ENCODE measurements at places on chromosomes 12 and 14. TPM values are rescaled to one million over a fixed set of nuclear protein-coding genes. Genes with fewer than 3 reads are reported as not detected.

BCAT1 gene
- total RNA-seq = 36.1 TPM

PLEKHG3 gene
- 59.2 TPM for total RNA-seq

CLEC4D gene
- not detected for total RNA-seq

SVOP gene
- total RNA-seq = not detected

BCL2L14 gene
- total RNA-seq = not detected

SLC38A6 gene
- 10.4 TPM for total RNA-seq

RNASE3 gene
- not detected for total RNA-seq

PLCZ1 gene
- not detected for total RNA-seq

CFAP251 gene
- total RNA-seq = 3.3 TPM

LPAR5 gene
- 3.6 TPM for total RNA-seq

GPRC5D gene
- not detected for total RNA-seq

PRIMA1 gene
- total RNA-seq = 40.8 TPM

- DNase-seq = no peak
These were observed 24.7 kb downstream of the ARG2 start for GRCh38 chr14:67644428-67644827.

DNA sequence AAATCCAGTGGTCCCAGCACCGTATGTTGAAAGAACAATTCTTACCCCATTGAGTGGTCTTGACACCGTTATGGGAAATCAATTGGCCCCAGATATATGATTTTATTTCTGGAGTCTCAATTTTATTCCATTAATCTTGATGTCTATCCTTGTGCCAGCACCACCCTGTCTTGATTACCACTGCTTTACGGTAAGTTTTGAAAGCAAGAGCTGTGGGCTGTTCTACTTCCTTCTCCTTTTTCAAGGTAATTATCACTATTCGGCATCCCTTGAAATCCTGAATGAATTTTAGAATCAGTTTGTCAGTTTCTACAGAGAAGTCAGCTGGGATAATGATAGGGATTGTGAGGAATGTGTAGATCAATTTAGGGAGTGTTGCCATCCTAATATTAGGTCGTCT lies 160.8 kb upstream of the SFSWAP start:
- DNase-seq = no peak

GRCh38 chr12:56256326-56256960 lies 1.7 kb downstream of the ANKRD52 start:
- DNase-seq = no peak

GRCh38 chr14:78445275-78445674 lies 275.1 kb downstream of the NRXN3 start:
- DNase-seq = no peak

DNA sequence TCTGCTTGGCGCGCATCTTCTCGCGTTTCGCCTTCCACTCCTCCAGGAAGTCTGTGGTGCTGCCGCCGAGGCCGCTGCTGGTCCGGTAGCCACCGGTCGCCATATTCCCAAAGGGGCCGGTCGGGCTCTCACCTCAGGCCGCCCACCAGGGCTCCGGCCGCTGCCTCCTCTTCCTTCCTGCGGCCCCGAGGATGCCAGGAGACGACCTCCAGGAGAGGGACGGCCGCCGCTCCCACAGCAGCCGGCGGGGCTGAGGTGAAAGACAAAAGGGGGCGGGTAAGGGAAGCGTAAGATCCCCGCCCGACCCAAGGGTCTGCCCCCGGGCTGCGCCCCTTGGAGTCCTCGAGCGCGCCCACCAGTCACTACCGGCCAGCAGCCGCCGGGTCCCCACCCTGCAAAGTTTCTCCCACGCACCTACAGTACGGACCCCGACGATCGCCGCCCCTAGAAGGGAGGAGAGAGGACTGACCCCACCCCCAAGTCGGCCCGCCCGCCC lies 574 bp downstream of the PAWR start:
- DNase-seq = no peak

DNA sequence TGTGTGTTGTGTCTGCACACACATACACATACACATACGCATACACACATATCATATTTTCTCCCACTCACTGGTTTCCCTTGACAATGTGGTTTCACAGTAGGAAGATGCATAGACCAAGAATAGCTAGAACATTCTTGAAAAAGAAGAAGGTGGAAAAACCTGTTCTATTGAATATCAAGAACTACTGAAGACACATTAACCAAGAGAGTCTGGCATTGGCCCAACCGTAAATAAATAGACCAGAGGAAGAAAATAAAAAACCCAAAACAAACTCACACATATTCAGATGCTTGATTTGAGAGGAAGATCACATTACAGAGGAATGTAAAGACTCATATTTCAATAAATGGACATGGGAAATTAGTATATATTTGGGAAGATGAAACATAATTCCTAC lies 311.3 kb downstream of the FOXG1 start:
- DNase-seq = no peak

- DNase-seq = no peak
These were observed 58.0 kb upstream of the TBX3 start for GRCh38 chr12:114741940-114742339.

DNA sequence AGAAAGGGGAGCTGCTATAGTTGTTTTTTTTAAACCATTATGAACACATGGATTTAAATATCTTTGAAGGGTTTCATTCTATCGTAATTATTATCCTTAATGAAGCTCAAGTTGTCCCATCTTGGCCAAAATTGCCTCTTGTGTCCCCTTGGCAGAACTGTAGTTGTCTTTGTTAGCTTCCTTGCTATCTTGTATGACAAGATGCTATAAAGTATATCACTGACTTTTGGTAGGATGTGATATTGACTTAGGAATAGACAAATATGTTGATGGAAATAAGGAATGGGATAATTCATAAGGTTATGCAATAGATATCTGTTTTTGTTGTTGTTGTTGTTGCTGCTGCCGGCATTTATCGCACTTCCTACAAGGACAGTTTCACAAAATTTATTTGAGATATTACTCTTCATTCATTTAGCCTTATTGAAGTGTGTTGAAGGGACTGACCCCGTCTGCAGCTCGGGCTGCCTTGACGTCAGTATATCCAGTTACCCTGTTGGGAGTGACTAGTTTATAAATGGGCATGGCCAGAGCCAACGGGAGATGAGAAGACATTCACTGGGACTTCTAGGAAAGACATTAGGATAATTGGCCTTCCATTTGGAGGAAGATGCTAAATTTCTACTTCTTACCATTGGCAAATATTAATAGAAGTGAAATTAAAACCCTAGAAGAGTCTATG lies 26.1 kb upstream of the APOLD1 start:
- no peak for DNase-seq

DNA sequence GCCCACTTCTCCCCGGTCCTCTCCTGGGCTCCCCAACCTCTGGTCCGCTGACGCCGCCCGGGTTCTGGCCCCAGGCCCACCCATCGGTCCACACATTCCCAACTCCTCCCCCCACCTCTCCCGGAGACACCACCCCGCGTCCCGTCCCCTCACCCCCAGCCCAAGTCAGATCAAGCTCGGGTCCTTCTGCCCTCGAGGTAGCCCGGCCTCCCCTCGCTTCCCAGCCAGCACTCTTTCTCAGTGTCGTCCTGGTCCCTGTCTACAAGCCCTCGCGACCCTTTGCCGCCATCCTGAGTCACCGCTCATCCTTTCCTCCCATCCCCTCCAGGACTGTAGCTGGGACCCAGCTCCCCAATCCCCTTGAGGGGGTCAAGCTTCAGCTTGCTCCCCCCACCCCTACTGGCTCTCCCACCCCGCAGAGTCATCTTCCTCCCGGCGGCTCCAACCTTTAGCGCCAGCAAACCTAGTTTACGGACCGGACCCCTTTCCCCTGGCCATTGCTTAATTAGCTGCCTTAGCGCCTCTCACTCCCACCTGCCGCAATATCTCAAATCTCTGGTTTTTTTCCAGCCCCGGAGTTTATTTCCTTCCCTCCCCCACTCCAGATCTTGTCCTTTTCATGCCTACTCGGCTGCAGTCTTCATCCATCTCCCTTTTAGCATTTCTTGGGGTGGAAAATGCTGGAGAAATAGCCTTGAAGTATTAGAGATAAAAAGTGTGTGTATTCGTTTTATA lies 1.1 kb downstream of the PPP4R4 start:
- DNase-seq = no peak

GRCh38 chr12:79329933-79330332 lies 360.8 kb downstream of the PAWR start:
- no peak for DNase-seq

- no peak for DNase-seq
These were observed 96.7 kb downstream of the TRHDE start for GRCh38 chr12:72368719-72369422.

- no peak for DNase-seq
These were observed 83.4 kb downstream of the RTN1 start for GRCh38 chr14:59787045-59787674.

DNA sequence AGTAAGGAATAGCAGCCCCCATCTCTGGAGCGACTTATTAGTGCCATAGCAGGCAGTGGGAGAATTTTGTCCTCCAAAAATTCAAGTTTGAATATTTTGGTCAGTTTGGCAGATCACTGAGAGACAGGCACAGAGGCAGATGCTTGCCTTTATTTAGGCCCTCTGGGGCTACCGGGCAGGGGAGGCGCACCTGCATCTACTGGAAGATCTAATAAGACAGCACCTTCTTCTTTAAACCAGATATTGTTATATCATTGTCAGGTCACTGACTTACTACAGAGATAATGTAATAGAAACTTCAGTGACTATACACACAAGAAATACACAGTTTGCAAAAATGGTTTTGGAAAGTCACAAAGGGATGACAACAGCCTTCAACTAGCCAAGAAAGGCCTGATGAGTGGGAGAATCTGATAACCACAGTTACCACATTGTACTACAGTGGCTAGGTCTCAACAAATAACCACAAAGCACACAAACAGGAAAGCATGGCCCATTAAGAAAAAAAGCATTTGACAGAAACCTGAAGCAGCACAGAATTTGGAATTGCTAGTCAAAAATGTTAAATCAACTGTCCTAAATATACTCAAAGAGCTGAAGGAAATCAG lies 56.8 kb downstream of the CDK17 start:
- DNase-seq = no peak

- DNase-seq = no peak
These were observed 238.2 kb upstream of the SSTR1 start for GRCh38 chr14:37969511-37969979.

DNA sequence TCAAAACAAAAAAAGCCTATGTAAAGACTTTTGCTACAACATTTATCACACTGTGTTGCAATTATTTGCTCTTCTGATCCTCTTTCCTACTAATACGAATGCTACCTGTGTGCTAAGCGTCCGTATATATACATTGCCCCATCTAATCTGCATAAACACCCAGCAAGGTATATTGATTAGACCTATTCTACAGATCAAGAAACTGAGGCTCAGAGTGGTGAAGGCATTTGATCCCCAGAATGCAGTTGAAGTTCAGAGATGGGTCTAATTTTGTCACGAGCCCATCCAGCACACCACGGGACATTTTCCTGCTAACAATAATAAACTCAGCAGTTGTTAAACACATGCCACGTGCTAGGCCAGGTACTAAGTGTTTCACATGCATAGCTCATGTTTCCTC lies 25.1 kb upstream of the CORO1C start:
- DNase-seq = no peak

DNA sequence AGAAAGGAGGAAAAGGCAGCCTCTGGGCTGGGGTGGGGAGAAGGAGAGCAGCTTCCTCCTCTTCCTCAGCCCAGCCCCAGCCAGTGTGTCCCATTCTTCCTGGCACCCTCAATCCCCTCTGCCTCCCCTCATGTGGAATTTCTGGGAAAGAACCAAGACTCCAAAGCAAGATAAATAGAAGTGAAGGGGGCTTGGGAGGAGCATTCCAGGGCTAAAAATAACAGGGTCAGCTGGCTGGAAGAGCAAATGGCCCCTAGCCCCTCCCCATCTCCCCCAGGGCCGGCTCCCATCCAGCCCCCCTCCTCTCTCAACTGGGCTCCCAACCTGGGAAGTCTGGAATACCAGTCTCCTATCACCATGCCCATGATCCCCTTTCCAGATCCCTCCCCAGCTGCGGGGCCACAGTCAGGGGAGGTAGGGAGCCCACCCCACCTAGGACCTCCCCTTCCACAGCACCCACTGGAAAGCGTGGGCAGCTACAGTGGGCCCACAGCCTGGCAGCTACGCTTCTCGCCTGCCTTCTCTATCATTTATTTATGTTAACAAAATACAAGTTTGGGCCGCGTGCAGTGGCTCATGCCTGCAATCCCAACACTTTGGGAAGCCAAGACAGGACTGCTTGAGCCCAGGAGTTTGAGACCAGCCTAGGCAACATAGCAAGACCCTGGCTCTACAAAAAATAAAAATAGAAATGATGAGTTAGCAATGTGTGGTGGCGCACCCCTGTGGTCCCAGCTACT lies 88.3 kb downstream of the IRF2BPL start:
- DNase-seq = no peak

- no peak for DNase-seq
These were observed 6.5 kb upstream of the BCAT1 start for GRCh38 chr12:24955389-24955788.

GRCh38 chr14:92160619-92161018 lies 38.9 kb downstream of the CPSF2 start:
- peak; percentile 7 for DNase-seq

All from tibial nerve (tissue), 4 donors.